ENCODE measurements at places on chromosomes 2 and 18. TPM values are rescaled to one million over a fixed set of nuclear protein-coding genes. Genes with fewer than 3 reads are reported as not detected.

STAT4 gene
- total RNA-seq: 1.2 TPM

AFF3 gene
- total RNA-seq: 0.66 TPM

CXCR2 gene
- not detected for total RNA-seq

AP1S3 gene
- 2.6 TPM for total RNA-seq

VWC2L gene
- total RNA-seq: not detected

FLACC1 gene
- 2.0 TPM for total RNA-seq

Measured in smooth muscle cell of trachea (primary cell).